ENCODE measurements at places on chromosomes 3 and 15.

DNA sequence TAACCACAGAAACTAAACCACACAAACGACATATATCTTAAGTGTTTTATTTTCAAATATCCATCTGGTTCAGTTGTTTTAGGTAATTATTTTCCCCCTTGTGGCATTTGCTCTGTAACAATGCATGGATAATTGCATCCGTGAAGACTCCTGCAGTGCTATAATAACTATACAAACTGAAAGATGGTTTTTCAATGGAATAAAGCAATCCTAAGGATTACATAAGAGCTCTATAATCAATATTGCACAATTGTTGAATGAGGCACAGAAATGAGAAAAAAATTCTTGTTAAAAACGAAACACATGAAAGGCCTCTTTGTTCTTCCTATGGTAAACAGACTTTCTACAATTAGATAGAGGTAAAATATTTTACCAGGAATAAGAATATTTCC, 446.0 kb upstream of the EPHA3 start:
- DNase-seq: no peak

- DNase-seq: no peak
Measured at GRCh38 chr3:192935441-192935840, 17.8 kb upstream of the MB21D2 start.

DNA sequence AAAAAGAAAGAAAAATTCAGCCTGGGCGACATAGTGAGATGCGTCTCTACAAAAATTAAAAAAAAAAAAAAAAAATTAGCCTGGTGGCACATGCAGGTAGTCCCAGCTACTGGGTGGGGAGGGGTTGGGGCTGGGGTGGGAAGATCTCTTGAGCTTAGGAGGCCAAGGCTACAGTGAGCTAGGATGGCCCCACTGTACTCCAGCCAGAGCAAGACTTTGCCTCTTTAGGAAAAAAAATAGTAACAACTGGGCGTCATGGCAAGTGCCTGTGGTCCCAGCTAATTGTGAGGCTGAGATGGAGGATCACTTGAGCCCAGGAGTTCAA, 23.9 kb upstream of the PPP4R2 start:
- no peak for DNase-seq

GRCh38 chr3:150773616-150774192, 10.7 kb upstream of the SIAH2 start:
- DNase-seq: no peak

DNA sequence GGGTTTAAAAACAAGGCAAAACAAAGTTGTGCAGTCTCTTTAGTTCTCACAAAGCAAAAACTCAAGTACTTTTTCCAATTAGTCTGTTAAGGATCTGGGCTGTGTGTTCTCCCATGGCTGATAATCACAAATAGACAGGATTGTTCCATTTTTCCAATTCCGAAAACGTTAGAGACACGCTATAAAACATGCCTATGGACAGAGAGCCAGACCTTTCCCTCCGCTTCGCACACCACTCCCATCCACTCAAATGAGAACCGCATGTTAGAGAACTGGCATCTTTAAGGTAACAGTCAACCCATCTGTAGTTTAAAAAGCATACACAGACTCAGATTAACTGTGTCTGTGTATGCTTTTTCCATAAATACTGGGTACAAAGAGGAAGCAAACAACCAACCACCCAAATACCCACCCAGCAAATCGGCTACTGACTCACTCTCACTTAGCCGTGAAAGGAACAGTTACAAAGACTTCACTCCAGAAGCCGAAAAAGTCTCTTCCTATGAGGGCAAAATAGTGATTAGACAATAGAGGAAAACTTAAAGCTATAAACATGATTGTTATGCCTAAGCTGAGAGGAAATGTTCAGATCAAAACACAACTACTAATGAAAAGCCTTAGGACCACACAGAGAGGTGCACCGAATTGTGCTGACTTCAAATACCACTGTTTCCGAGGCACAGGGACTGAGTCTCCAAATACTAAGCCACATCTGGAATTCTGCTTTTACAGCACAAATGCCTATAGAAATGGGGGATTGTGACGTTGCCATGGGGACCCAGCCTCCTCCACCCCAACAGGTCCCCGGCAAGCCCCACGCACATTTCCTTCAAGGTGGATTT, 36.1 kb downstream of the IL17RD start:
- DNase-seq: no peak

GRCh38 chr3:25582242-25582641, 82.5 kb downstream of the TOP2B start:
- DNase-seq: no peak

- no peak for DNase-seq
Measured at GRCh38 chr3:114632757-114633424, 339.1 kb downstream of the TIGIT start.

DNA sequence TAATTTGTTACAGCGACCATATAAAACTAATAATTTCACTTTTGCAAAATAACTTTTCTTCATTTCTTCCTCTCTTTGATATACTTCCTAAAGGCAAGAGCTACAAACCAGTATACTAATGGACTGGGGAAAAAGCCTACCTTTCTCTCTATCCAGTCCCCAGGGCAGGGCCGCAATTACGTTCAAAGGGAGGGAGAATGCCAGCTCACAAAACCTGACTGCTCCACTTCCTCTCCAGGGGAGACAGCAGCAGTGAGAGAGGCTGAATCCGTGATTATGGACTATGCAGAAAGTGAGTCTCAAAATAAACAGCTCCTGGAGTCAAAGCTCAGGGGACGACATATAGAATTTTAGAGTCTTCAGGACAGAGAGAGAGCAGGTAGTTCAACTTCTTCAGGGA, 126.9 kb upstream of the HES1 start:
- no peak for DNase-seq

DNA sequence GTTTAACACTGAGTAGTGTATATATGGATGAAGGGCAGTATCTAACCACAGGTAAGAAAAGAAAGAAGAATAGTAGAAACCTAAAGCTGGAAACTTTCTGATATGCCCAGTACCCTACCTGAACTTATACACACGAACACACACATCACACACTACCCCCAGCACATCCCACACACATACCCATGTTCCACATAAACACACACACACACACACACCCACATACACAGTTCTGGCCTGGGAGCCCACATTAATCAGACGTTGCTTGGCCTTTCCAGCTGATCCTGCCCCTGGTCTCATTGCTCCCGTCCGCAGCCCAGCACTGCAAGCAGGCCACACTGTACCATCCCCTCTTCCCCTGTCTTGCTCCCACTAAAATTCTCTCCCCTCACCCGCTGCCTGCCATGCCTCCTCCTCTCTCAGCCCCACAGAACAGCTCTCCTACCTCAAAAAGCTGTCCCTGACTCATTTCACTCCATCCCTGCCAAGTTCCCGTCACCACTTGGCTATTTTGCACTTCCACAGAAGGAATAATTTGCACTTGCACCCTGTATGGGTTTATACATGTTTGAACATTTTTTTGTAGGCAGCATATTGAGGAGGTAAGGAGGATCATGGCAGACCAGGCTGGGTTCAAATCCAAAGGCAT, 185.8 kb upstream of the PPP2R3A start:
- no peak for DNase-seq

- DNase-seq: no peak
Measured at GRCh38 chr3:71208211-71209095, 375.1 kb downstream of the FOXP1 start.

GRCh38 chr3:5190147-5190791, 2.8 kb downstream of the EDEM1 start:
- DNase-seq: no peak

DNA sequence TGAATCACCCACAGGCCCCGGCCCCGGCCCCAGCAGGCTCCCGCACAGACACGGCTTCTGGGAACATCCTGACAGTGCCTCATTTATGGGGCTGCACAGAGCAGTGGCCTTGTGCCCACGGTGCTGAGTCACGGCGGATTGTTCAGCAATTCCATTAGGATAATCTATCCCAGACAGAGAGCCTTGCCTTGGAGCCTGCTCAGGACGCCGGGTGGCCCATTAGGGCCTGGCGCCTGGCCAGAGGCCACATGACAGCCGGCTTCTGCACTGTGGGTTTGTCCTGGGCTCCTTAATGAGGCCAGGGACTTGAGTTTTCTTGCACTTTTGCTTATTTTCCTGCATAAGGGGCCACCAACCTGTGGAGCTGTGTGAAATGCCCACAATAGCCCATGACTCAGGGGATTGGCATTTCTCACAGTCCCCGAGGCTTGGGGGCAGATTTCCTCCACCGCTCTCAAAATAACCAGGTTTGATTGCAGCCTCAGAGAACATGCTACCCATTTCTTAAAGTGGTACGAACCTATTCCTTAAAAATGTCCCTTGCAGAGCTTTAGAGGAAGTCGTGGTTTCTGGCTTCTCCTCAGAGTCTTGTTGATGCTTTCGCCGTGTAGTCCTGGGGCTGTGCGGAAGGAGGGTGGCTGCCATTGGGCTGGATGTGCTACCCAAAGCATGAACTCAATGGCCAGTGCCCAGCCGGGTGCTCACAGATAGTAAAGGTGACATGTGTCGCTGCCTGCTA, 19.0 kb downstream of the SYNM start:
- peak; percentile 94 for DNase-seq

DNA sequence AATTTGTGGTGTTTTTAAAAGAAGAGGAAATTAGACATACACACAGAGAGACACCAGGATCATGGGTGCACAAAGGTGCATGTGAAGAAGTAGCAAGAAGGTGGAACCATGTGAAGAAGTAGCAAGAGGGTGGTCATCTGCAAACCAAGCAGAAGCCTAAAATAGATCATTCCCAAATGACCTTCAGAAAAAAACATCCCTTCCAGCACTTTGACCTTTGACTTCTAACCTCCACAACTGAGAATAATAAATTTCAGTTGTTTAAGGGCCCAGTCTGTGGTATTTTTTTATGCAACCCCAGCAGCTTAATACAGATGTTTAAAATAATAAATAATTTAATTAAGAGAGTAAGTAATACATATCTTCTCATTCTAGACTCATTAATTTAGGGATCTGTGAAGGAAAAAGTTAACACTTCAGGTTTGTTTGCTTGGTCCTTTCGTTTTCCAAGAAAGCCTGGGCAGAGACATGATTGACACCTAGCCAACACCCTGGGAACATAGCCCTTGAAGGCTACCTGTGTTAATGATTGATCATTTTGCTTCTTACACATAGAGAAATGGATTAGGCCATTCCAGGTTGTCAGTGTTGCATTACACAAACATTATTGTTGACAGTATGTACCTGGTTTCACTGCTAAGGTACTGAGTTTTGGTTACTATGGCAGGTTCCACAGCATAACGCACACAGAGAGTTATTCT, 1331.2 kb upstream of the GBE1 start:
- DNase-seq: no peak

DNA sequence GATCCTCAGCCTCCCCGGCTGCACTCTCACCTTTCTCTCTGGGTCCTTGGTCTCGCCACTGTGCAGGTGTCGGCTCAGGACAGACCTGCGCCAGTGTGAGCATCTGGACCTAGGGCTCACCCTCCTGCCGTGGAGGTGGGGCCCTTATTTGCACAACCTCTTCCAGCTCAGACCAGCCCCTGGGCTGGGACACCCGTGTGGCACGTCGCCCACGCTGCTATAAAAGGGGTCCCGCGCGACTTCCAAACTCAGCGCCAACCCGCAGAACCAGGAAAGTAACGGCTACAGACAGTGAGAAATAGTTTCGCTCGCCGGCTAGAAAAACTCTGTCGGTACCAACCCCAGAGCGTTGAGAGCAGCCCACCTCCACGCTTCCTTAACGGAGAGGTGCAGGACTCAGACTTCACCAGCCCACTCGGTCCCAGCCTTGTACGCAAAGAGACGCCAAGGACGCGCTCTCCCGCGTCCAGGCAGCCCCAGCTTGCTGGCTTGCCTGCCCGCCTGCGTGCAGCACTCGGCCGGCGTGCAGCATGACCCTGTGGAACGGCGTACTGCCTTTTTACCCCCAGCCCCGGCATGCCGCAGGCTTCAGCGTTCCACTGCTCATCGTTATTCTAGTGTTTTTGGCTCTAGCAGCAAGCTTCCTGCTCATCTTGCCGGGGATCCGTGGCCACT, at the start of the genes DUOX2 and DUOXA2:
Gene DUOX2 (minus strand): TSS at position 97 of the 675 bp plus-strand sequence. CDS start 761 bp downstream, outside the sequence.
Gene DUOXA2 (plus strand): TSS at position 251 of the 675 bp plus-strand sequence. CDS start 280 bp downstream, at position 531.
- no peak for DNase-seq

DNA sequence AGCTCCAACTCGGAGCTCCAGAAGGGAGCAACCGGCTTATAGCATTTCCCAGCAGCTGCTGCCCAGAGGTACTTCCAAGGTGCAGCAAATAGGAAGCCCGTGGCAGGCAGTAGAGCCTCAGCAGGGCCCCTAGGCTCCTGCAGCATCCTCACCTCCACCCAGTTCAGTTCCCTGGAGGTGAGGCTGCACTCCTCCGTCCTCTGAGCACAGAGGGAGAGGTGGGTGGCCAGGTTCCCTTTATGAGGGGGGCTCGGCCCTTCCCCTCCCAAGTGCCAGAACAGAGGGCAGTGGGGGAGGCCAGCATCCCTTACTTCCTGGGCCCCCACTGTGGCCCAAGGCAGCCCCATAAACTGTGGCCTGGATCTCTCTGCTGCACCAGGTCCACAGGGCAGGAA, 150.2 kb downstream of the ATP10A start:
- DNase-seq: no peak

- no peak for DNase-seq
Measured at GRCh38 chr3:102124282-102124681, 275.0 kb downstream of the NFKBIZ start.

GRCh38 chr3:53842436-53843194, 3.6 kb downstream of the CHDH start:
- DNase-seq: no peak

- no peak for DNase-seq
Measured at GRCh38 chr3:194632809-194633348, 340 bp downstream of the TMEM44 start.

GRCh38 chr3:50853936-50854335, 179.2 kb downstream of the DOCK3 start:
- DNase-seq: no peak

DNA sequence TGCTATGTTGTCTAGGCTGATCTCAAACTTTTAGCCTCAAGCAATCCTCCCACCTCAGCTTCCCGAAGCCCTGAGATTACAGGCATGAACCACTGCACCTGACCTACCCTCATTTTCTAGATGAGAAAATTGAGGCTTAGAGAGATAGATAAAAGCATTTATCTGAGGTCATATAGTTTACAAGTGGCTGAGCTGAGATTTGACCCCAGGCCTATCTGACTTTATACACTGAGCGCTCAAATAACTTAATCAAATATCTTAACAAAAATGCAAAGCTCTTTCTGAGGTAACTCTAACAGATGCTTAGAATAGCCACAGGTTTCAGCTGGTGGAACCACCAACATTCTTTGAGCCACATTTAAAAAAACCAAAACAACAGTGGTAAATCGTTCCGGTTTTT, 5.5 kb downstream of the PLS1 start:
- DNase-seq: no peak

- DNase-seq: no peak
Measured at GRCh38 chr15:69808756-69809155, 289.0 kb downstream of the TLE3 start.

- DNase-seq: no peak
Measured at GRCh38 chr15:68081869-68082505, 27.9 kb downstream of the PIAS1 start.

- no peak for DNase-seq
Measured at GRCh38 chr3:184156522-184156955, 1.4 kb downstream of the DVL3 start.

GRCh38 chr3:119420196-119420595, 43.2 kb downstream of the TMEM39A start:
- no peak for DNase-seq

DNA sequence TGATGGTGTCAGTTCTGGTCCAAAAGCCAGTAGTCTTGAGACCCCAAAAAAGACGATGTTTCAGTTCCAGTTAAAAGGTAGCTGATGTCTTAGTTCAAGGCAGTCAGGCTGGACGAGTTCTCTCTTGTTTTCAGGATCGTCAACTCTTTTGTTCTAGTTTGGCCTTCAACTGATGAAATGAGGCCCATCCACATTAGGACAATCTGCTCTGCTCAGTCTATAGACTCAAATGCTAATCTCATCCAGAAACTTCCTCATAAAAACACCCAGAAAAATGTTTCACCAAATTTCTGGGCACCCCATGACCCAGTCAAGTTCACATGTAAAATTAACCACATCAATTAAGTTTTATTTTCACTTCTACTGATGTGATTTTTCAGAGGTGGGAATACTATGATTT, 74.0 kb downstream of the MOBP start:
- DNase-seq: no peak

Measured in fibroblast of skin of left quadriceps (primary cell).